Neuronal stem cell (in vitro differentiated cells): ENCODE measurements at places on chromosomes 7 and 10.

DNA sequence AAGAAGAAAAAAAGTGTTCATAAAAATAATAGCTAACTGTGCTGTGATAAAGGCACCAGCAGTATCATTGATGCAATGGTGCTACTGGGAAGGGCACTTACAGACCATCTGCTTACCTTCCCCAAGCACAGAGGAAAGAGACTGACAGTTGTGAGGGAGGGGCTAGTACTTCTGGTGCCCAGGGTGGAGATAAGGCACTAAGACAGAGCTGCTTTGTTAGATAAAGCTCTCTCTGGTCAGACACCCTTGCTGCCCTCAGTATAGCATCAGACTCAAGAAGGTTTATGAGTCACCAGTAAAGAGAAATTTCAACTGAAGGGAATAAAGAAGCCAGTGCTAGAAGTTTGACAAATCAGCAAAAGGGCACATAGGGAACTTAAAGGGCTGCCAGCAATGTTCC is 325.6 kb downstream of the HPSE2 start:
- DNase-seq = no peak

GRCh38 chr7:25399000-25399750 is 170.9 kb upstream of the NPVF start:
- no peak for DNase-seq

DNA sequence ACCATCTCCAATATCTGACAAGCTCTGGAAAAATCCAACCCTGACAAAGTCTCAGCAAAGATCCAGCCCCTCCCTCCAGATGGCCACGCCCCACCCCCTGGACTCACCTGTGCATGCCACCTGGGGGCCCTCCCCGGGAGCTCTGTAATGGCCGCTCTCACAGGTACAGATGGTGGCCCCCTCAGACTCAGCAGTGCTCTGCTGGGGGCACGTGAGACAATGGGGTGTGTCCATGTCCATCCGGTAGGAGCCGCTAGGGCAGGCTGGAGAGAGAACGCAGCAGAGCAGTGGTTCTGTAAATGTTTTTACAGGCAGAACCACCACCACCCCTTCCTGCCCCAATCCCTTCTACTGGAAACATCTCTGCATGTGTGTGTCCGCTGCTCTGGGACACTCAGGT is 9.5 kb downstream of the EPHA1 start:
- no peak for DNase-seq

- DNase-seq = no peak
Observed at GRCh38 chr7:76425156-76425555, 406 bp downstream of the ZP3 start.

DNA sequence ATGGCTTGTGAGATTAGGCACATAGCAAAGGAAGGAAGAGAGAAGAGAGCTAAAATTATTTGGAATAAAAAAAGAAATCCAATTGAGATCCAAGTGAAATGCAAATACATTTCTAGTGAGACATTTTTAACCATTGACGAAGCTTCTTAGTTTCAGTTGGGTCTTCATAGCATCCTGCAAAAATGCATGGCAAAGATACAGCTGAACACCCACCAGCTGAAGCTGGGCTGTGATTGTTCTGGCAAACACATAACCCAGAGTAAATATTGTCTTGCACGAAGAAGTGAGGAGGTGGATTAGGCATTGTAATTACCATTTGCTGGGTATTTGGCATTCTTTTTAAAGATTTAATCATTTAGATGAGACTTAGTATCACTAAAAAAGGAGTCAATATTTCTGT is 409.4 kb downstream of the GRM8 start:
- no peak for DNase-seq

DNA sequence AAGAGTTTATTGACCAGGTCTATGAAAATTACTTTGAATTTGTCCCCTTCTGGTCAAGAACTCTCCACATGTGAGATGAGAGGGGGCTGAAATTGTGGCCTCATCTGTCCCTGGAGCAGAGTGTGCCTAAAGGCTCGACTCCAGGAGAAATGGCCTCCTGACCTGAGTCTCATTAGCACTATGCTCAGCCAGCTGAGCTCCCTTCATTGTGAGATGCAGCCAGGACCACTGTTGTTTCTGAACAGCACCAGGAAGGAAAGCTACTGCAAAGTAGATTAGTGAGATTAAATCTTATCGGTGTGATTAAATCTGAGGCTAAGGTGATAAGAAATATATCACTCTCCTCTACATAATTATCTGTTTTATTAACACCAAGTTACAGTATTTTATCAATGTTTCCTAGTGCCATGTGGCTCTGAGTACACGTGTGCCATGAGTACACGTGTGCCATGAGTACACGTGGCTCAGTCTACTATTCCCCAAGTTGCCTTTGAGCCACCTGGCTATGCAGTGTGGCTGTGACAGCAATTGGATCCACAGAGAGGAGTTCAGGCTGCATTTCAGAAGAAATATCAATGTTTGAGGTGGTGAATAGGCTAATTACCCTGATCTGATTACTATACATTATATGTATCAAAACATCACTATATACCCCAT is 126.9 kb downstream of the IPMK start:
- no peak for DNase-seq

- DNase-seq = no peak
Observed at GRCh38 chr10:52077814-52078213, 236.3 kb upstream of the DKK1 start.

GRCh38 chr7:108079648-108080591 is 50.2 kb downstream of the LAMB4 start:
- DNase-seq = no peak

- DNase-seq = no peak
Observed at GRCh38 chr10:97531401-97531986, 32.8 kb downstream of the UBTD1 start.

DNA sequence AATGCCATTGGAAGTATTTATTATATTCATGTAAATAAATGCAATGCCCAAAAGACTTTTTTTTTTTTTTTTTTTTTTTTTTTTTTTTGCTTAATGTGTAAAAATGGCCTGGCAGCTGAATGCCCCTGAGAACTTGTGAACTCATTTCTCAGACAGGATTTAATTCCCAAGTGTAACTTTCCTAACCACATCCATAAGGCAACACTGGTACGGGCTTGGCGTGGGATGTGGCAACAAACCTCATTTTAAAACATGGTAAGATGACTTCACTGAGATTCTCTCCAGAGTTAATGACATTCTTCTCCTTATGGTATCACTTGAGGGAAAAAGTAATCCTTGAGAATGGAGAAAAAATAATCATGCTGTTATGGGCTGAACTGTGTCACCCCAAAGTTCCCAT is 150.4 kb downstream of the DGKI start:
- no peak for DNase-seq

GRCh38 chr10:11488126-11488525 is 123.3 kb downstream of the USP6NL start:
- no peak for DNase-seq

DNA sequence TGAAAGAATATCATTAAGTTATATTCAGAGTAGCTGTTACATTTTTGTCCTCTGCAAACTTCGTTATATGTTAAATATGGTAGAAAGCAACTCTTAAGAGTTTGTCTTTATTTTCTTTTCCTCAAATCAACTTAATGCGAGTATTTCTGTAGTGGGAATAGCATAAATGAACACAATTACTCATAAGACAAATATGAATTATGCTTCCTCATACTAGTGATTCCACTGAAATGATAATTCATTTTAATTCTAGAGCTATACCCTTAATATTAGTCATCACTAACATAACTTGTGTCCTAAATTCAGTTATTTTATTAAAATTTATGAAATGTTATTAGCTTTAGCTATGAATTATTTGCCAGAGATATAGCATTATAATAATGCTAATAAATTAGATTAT is 820.6 kb upstream of the KCND2 start:
- DNase-seq = no peak

- DNase-seq = no peak
Observed at GRCh38 chr7:135771961-135772638, 23.5 kb upstream of the FAM180A start.

GRCh38 chr10:30995081-30995770 is 36.4 kb downstream of the ZNF438 start:
- DNase-seq = no peak

- DNase-seq = no peak
Observed at GRCh38 chr7:133372337-133372736, 119.5 kb downstream of the EXOC4 start.

DNA sequence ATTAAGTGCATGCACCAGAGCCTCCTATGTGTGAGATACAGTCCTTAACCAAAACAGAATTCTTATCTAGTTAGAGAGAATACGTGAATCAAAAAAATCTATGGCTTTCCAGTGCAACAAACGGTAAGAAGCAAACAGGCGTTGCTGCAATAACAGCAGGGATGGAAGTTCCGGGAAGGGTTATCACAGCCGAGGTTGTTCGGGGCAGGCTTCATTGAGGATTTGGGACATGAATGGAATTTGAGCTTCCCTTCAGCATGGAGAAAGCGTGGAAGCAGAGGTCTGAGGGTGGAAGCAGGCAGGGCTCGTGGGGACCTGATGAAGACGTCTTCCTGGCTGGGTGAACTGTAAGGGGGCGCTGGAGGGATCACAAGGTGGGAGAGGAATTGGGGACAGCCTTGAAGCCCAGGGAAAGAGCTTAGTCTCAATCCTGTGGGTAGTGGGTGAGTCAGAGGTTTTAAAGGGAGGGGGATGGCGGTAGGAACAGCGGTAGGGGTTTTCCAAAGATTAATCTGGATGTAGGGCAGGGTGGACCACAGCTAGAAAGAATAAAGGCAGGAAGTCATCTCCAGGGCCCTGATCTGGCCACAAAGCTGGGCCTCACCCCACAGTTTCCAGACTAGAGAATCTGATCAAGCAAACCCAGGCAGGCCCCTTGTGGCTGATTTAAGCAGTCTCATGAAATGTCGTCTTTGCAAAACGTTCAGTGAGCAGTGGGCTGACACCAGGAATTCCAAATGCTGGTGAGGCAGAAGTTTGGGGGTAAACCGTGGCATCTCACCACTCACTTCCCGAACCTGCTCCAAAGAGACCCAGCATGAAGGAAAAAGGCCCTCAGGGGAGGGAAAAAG is 65.1 kb downstream of the CALML3 start:
- DNase-seq = no peak

DNA sequence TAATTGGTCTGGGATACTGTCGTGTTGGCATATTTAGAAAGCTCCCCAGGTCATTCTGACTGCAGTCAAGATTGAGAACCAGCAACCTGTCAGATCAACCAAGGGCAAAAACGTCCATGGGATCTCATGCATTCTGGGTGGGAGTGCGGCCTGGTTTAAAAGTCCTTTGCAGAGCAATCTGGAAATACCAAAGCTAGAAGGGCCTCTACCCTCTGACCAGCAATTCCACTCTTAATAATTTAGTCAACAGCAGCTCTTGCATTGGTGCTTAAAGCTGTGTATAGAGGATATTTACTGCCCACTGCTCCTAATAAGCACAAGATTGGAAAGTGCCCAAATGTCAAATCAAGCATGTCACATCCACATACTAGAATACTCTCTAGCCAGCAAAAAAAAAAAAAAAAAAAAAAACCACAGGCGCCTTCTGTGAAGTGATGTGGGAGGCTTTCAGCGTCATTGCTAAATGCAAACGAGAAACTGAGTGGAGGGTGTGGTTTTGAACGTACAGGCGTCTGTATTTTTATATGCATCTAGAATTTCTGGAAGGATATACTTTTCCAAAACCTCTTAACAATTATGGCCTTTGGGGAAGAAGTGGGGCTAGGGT is 44.8 kb upstream of the HSPA12A start:
- DNase-seq = no peak

DNA sequence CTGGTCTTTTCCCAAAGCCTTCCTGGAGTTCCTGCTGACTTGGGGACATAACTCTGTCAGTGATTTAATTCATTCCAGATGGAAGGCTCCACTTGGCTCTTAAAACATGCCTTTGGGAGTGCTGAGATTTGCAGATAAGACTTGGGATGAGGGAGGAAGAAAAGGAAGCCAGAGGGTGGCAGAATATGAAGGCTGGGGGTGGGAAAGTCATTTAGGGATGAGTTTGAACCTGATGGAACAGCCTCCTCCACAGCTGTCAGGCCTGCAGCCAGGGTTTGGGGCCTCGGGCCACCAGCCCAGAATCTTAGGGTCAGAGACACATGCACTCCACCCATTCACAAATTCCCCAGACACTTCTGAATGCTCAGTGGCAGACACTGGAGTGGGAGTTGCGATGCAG is 28.4 kb upstream of the EIF5AL1 start:
- DNase-seq = no peak
